Skin of body (tissue), 3 donors: ENCODE measurements at places on chromosomes 6 and 20.

DNA sequence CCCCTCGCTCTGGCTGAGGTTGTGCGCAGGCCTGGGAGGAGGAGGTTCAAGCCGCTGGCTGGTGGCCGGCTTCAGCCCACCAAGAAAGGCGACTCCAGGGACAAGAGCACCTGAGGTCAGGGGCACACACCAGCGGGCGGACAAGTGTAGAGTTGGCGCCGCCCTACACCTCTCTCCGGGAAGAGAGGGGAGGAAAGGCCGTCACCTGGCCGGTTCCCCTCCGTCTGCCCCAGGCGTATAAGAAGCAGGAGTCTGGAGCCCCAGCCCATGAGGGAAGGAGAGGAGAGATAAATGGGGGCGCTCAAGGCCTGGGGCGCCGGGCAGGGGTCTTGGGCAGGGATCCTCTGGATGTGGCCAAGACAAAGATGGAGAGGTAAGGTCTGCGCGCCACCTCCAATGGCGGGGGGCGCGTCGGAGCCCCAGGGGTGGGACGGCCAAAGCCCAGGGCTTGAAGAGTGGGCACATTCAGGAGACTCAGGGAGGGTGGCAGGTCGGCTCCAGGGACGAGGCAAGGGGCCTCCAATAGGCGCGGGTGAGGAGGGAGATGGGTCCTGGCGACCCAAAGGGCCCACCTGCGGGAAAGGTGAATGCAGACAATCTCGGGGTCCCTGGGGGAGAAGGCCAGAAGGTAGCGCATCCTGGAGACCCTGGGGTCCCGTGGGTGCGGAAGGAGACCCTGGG is 826 bp downstream of the RIMS4 start:
- no peak for DNase-seq

DNA sequence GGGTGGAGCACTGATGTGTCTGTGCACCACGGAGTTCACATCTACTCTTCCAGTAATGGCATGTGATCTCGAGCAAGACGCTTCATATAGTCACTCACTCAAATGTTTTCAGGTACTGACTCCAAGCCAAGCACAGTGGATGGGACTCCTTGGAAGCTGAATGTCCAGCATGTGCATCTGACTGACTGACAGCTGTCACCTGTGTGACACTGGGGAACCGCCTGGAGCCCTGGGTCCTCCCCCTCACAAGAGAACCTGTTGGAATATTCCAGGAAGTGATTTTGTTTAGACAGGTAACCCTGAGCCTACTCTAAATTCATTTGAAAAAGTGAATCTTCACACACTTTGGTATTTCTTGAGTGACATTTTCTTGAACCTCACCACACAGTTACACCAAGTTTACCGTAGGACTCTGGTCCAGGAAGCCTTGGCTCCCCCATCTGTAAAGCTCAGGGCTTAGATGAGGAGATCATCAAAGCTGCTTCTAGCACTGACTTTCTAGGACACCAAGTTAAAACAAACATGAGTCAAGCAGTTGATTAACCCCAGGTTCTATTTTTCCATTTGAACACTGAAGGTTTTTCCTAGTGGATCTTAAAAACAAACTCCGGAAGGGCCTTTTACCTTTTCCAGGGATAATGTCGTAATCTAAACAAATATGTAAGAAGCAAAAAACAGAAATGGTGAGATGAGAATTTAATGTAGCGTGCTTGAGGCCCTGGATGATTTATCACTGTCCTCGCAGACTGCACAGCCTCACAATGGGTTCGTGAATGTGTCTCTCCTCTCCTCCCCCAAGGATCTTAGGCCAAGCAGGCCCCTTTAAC is 50.1 kb downstream of the EDN3 start:
- no peak for DNase-seq

GRCh38 chr20:29741594-29741893 is 1515.9 kb upstream of the DEFB115 start:
- DNase-seq: no peak

- DNase-seq: no peak
These were observed 106.5 kb downstream of the HTR1B start for GRCh38 chr6:77356821-77357220.

- no peak for DNase-seq
These were observed 9.2 kb downstream of the PYGB start for GRCh38 chr20:25257130-25257529.

GRCh38 chr6:122997541-122998150 is 1.6 kb downstream of the CLVS2 start:
- DNase-seq: no peak

DNA sequence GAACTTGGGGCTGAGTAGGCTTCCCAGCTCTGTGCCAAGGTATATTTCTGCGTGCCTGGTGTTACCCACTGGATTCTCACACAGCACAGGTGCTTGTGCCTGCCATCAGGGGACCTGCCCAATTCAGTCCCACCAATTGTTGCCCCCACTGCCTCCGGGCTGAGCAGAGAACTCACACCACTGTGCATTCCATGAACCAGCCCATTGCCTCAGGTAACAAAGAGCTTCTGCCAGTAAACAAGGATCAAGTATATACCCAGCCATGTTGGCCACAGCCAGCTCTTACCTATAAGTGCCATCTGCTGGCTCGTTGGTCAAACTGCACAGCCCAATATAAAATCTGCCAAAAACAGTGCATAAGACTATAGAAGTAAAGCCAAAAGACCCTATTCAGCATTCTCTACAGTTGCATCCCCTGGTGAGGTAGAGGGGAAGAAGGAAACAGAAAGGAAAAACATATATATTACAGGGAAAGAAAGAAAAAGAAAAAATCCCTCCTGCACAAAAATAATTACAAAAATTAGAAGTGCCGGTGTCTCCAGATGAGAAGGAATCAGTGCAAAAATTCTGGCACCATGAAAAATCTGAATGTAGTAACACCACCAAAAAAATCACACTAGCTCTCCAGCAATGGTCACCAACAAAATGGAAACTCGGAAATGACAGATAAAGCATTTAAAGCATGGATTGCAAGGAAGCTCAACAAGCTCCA is 241.4 kb downstream of the IBTK start:
- DNase-seq: no peak

- no peak for DNase-seq
These were observed 347.2 kb downstream of the TAF4 start for GRCh38 chr20:61718361-61719005.

- no peak for DNase-seq
These were observed 21.0 kb upstream of the FYN start for GRCh38 chr6:111894272-111894671.
